ENCODE measurements at places on chromosomes 1 and 21.

- peak; percentile 76 for DNase-seq
Measured at GRCh38 chr1:56644919-56645676, at the start of gene PRKAA2. Gene PRKAA2 (plus strand): TSS chr1:56645314. CDS start chr1:56645388, 74 bp downstream.

GRCh38 chr21:27704567-27705166 is 737.8 kb upstream of the ADAMTS5 start:
- no peak for DNase-seq

DNA sequence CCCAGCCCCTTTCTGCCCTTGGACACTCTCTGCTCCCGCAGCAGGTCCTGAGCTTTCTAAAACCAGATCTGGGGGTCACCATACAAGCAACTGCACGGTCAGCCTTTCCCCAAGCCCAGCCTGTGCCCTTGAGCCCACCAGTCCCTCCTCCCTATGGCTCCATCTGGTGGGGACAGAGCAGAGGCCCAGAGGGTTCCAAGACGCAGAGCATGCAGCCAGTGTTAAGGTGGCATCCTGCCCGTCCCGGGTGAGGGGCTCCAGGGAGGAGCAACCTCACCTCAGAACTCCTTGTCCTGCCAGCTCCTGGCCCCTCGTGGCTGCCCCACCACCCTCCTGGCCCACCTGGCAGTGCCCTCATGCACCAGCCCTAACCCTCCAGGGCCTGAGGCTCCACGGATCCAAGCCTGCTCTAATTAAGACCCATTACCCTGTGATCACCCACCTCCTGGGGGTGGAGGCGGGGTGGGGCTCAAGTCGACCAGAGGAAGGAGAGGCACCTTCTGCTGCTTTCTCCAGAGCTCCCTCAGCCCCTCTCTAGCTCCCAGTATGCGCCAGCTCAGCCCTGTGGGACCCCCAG is 8.5 kb downstream of the CHD5 start:
- DNase-seq = peak; percentile 73

GRCh38 chr1:151281225-151281968 is 702 bp upstream of the ZNF687 start:
- DNase-seq = peak; percentile 98

DNA sequence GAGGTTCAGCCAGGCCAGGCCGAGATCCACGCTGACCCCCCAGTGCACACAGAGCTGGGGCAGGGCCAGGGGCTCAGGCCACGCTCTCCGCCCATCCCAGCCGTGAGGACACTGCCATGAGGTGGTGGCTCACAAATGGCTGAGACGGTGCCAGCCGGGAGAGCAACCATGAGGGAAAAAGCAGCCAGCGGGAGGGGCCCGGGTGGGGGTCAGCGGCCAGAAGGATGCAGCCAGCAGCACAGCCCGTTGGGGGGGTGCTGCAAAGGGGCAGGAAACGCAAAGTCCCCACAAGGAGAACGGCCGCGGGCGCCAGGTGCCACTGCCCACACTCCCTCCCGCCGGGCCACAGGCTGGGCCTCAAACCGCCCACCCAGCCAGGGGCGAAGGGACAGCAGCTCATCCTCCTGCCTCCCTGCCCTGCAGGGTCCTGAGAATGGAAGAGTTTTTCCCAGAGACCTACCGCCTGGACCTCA is 8.3 kb downstream of the TTLL10 start:
- DNase-seq = no peak

- DNase-seq = no peak
Measured at GRCh38 chr1:18233176-18233864, 125.7 kb downstream of the IGSF21 start.

DNA sequence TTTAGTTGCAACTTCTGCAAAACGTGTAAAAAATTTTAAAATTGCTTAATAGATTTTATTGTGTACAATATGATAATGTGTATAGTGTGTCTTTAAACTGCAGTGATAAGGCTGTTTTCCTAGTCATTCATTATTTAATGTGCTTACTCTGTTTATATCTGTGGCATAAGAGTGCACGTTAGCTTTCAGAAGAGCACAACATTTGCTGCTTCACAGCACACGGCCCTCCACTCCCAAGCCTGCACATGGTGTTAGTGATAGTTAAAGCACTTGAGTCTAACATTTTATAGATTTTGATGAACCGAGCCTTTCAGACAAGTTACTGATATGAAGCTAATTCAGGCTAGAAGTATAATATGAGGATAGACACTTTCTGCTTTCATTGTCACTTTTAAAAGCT is 120.6 kb downstream of the ADGRL2 start:
- no peak for DNase-seq

DNA sequence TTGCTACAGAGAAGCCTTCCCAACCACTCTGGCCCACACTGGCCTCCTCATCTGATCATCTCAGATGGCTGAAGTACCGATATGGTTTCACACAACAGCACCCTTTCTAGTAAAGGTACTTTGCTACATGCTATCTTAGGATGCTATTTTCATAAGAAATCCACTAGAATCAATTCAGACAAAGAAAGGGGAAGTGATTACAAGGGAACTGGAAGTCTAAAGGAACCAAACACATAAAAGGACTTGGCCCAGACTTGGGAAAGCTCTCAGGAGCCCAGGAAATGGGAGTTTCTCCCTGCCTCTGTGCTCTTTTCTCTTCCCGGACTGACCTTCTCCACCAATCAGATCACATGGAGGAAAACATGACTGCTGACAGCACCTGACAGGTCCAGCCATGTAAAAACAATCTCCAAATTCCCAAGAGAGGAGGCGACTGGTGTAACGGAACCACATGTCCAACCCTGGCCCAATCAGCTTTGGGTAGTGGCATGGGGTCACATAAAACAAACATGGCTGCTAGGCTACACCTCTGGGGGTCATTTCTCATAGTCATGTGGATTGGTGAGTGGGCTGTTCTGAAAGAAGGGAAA is 12.7 kb upstream of the FOXE3 start:
- no peak for DNase-seq

DNA sequence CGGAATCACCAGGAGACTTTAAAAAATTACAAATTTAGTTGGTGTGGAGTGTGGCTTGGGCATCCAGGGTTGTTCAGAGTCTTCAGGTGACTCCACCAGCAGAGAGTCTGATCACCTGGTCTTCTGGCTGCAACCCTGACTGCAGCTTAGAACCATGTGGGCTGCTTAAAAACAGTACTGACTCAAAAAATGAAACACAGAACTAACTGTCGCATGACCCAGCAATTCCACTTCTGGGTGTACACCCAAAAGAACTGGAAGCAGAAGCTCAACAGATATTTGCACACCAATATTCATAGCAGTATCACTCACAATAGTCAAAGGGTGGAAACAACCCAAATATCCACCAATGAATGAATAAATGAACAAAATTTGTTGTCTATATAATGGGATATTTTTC is 17.3 kb downstream of the TLR5 start:
- no peak for DNase-seq
